ENCODE measurements at places on chromosomes 3 and 15. TPM values are rescaled to one million over a fixed set of nuclear protein-coding genes. Genes with fewer than 3 reads are reported as not detected.

The ROPN1B gene
- polyA plus RNA-seq, result 0.12 TPM

The CNTN6 gene
- not detected for polyA plus RNA-seq

The GOLGA6L4 gene
- not detected for polyA plus RNA-seq

The CD86 gene
- 1.3 TPM for polyA plus RNA-seq

The GJD2 gene
- polyA plus RNA-seq, result not detected

- H3K36me3 ChIP-seq, result no peaks in the 10 kb centered on the region
- no peak overlapping the region for H3K27ac ChIP-seq
- no peak overlapping the region for H3K4me3 ChIP-seq
- H3K4me1 ChIP-seq, result no peaks in the 10 kb centered on the region
- DNase-seq, result no peak
- H3K27me3 ChIP-seq, result peaks cover 10% of the 10 kb centered on the region
Measured at GRCh38 chr3:99776516-99777209, 41.0 kb upstream of the CMSS1 start.

DNA sequence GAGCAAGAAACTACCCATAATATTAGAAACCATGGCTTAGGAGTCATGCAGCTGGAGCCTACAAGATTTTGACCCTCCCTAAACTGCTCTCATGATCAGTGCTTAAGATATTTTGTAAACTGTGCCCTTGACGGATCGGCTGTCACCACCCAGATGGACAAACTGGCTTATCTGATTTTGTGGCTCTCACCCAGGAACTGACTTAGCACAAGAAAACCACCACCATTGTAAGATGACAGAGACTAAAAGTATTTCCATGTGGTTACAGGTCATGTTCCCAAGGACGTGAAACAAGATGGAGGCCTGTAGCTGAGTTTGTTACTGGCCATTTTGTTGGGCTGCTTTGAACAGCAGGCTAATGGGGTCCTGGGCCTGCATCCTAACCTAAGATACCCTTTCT, 940.9 kb downstream of the OTOL1 start:
- H3K36me3 ChIP-seq, result no peaks in the 10 kb centered on the region
- H3K27me3 ChIP-seq, result no peaks in the 10 kb centered on the region

DNA sequence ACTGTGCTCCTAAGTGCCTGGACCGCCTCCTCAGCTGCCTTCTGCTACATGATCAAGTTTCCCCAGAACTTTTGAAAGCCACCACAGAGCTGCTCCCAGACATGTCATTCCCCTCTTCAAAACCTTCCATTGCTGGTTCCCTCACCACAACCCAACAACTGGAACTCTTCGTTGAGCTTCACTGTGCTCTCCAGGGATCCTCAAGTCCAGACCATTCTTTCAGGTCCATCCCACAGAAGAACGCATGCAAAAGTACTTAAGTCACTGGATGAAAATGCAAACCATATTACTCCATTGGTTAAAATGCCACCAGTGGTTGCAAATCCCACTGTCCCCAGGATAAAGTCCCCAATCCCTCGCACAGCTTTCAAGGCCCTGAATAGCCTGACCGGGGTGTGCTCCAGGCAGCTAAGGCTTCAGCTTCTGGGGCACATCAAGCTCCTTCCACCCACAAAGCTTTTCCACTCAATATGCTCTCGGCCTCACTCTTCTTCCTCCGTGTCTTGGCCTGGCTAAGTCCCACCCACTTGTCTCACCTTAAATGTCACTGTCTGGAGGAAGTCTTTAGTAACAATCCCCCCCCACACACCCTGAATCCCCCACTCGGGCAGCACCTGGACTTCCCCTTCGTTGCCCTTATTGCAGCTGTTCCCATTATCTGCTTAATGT, 84.8 kb downstream of the XXYLT1 start:
- DNase-seq, result no peak
- peak overlapping the region; percentile 19 for H3K4me3 ChIP-seq
- peaks cover 54% of the 10 kb centered on the region for H3K4me1 ChIP-seq
- no peaks in the 10 kb centered on the region for H3K27me3 ChIP-seq
- H3K36me3 ChIP-seq, result no peaks in the 10 kb centered on the region

DNA sequence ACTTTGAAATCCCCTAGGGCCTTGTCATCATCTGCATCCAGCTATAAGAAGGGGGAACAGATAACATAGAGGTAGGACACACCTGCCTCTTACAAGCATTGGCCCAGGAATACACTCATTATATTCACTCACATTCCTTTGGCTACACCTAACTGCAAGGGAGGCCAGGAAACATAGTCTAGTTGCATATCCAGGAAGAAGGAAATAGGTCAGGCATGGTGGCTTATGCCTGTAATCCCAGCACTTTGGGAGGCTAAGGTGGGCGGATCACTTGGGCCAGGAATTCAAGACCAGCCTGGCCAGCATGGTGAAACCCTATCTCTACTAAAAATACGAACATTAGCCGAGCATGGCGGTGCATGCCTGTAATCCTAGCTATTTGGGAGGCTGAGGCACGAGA, 48.8 kb downstream of the GTPBP8 start:
- no peak overlapping the region for H3K4me3 ChIP-seq
- H3K4me1 ChIP-seq, result no peaks in the 10 kb centered on the region
- H3K27ac ChIP-seq, result no peak overlapping the region
- H3K27me3 ChIP-seq, result no peaks in the 10 kb centered on the region
- no peak for DNase-seq

GRCh38 chr3:134904241-134904771, 109.2 kb downstream of the EPHB1 start:
- H3K4me3 ChIP-seq, result no peak overlapping the region
- H3K36me3 ChIP-seq, result no peaks in the 10 kb centered on the region
- H3K27ac ChIP-seq, result no peak overlapping the region
- peak; percentile 3 for DNase-seq

DNA sequence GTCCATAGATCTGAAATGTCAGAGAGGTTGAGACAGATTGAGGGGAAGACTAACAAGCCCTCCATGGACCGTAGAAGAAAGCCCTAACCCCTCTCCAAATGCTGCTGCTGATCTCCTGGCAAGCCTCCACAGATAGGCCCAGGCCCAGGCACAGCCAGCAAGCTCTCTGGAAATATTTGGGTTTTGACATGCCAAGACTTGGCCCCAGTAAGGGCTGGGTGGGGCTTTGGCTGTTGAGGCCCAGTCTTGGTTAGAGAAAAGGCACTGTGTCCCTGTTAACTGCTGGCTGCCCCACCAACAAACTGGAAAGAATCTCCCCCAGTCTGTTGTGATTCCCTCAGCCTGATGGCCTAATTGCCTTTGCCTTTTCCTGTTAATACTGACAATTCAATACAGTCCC, 208.8 kb upstream of the CTDSPL start:
- no peak overlapping the region for H3K27ac ChIP-seq
- no peak for DNase-seq
- H3K36me3 ChIP-seq, result no peaks in the 10 kb centered on the region

DNA sequence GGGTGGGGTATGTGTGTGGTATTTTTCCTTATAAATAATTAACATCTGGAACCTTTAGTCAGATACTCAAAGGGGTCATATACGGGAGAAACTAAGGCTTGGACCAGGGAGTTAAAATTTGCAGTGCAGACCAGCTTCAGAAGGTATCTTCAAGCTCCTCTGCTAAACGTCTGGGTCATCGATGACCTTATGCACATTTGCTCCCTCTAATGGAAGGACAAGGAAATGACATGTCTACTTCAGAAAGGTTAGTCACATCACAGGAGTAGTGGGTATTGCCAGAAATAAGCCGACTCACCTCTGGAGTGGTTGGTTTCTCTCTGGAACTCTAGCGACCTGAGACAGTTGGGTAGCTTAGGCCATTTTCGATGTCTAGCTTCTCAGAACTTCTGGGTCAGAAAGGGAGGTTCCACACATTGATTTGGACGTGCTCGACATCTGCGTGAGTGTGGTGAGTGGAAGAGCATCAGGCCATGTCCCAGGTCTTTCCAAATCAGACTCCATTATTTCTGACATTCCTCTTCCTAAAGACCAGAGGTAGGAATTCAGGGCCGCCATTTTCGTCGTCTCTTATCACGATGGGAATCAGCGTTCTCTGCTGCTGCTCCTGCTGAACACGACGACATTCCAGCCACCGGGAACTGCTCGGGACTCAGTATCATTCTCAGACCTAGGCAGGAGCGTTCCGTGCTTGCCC, 31.8 kb upstream of the RASA2 start:
- DNase-seq, result peak; percentile 9
- H3K27ac ChIP-seq, result no peak overlapping the region
- H3K4me1 ChIP-seq, result peaks cover 20% of the 10 kb centered on the region
- no peaks in the 10 kb centered on the region for H3K36me3 ChIP-seq
- no peaks in the 10 kb centered on the region for H3K27me3 ChIP-seq
- H3K4me3 ChIP-seq, result peak overlapping the region; percentile 7

GRCh38 chr3:134628884-134629283, 21.9 kb downstream of the KY start:
- no peaks in the 10 kb centered on the region for H3K36me3 ChIP-seq
- DNase-seq, result no peak
- no peak overlapping the region for H3K27ac ChIP-seq
- H3K27me3 ChIP-seq, result peaks cover 10% of the 10 kb centered on the region

DNA sequence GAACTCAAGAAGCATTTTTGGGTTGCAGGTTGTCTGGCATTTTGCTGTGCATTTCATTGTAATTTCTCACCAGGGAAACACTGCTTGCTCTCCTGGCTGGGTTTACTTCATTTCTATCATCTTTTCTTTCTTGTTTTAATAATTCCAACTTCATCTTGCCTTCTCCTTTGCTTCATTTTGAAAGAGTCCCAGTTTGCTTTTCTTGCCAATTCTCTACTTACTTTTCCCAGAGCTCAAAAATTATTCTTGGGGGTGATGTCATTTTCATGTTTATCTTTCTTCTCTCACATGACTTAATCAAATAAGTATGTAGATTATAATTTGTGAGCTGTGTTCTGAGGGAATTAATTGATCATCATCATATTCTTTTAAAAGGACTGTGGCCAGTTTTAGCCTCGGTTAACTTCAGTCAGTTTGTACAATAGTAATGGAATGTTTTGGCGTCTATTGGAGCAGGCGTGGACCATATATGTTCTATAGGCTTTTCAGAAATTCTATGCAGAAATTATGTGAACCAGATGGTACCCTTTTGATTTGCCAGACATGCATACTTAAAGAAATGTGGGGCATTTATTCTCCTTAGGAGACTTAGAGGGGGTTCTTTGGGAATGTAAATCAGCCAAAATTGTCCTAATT, 30.1 kb downstream of the SH3GL3 start:
- H3K36me3 ChIP-seq, result no peaks in the 10 kb centered on the region
- no peak for DNase-seq
- no peak overlapping the region for H3K27ac ChIP-seq
- H3K4me1 ChIP-seq, result no peaks in the 10 kb centered on the region
